ENCODE measurements at places on chromosomes 4 and X. TPM values are rescaled to one million over a fixed set of nuclear protein-coding genes. Genes with fewer than 3 reads are reported as not detected.

TMEM35A gene
- not detected for total RNA-seq

BMPR1B gene
- not detected for total RNA-seq

NRK gene
- not detected for total RNA-seq

FAM184B gene
- not detected for total RNA-seq

EDA gene
- 1.4 TPM for total RNA-seq

SCRG1 gene
- not detected for total RNA-seq

NWD2 gene
- not detected for total RNA-seq

RBMXL3 gene
- not detected for total RNA-seq
